Activated naive CD4-positive, alpha-beta T cell treated with anti-CD3 and anti-CD28 coated beads for 36 hours (primary cell): ENCODE measurements at places on chromosomes 13 and 19.

- no peak for DNase-seq
Measured at GRCh38 chr13:80118506-80118905, 222.4 kb downstream of the SPRY2 start.

DNA sequence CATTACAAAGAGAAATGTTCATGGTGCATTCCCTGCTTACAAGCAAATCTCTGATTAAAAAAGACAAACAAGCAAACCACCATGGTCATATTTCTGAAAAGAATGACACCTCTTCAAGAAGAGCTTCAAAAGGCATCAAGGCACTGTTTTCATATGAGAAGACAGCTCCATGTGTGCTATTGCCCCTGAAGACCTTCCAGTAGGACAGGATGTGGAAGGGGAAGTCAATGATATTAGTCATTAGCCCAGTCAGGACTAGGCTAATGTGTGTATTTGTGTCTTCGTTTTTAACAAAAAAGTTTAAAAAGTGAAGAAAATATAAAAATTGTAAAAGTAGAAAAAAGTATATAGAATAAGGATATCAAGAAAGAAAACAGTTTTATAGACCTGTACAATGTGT is 534.7 kb upstream of the ARGLU1 start:
- DNase-seq = no peak

GRCh38 chr19:831407-832369 is 4.1 kb downstream of the AZU1 start:
- no peak for DNase-seq

DNA sequence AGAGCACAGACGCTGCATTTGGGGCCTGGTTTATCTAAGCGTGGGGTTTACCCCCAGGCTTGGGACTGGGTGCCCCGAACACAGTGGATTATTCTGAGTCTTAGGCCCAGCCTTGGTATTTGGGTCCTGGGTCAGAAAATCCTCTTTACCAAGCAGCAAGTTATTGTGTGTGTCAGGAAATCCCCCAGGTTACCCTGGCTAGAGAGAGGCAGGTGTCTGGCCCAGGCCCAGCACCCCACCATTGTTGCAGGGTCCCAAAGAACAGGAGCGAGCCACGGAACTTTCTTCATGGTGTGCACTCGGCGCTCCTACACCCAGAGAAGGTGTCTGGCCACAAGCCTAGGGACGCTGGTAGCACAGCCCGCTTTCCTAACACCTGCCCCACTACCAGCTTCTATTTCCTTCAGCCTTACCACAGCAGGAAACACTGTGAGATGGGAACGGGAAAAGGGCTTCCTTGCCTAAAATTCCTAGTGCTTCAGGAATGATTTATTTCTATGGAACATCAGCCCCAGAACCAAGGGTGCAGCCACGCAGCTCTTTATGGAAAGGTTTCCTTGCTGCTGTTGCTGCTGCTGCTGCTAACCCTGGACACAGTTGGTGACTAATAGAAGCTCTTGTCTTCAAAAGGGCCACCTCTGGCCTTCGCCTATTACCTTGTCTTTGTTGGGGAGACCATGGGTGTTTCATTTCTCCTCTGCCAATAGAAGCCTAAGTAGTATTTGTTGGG is 7.4 kb upstream of the CDX2 start:
- no peak for DNase-seq

DNA sequence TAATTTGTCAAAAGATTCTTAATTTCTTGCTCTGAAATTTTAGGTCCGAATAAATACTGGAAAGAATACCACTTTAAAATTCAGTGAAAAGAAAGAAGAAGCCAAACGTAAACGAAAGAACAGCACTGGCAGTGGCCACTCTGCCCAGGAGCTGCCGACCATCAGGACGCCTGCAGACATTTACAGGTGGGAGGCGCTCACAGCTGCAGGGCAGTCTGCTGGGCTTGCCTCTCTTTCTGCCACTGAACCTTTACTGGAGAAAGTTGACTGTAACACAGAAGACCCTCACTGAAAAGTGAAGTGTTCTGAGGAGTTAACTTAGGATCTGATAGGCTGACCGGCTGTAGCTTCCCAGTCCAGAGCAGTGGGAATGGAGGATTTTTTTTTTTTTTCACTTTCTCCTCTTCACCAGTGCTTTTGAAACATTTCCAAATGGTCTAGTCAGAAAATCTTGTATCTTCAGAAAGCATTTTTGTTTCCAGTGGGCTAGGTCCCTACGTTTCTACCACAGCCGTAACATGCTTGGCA is 69.1 kb downstream of the URI1 start:
- DNase-seq = no peak

DNA sequence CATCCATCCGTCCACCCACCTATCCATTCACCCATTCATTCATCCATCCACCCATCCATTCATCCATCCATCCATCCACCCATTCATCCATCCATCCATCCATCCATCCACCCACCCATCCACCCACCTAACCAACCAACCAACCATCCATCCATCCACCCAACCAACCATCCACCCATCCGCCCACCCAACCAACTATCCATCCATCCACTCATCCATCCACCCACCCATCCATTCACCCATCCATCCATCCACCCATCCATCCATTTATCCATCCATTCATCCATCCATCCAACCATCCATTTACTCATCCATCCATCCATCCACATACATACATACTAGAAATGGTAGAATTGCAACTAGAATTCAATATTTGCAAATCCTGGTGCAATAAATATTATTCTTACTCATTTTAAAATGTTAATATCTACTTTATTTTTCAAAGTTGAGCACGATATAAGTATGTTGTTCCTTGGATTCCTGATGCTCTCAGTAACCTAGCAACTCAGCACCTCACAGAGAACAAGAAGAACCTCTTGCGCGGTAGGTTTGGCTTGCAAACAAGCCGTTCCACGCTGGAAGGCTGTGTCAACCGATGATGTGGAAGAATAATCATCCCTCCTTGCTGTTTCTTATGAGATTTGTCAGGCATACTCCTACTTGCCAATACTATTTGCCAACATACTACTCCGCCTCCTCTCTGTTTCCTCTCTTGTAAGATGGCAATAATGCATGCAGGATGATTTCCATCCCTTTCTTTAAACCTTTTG is 111.7 kb downstream of the GNG7 start:
- DNase-seq = no peak

- no peak for DNase-seq
Measured at GRCh38 chr13:95822303-95822702, 145.4 kb downstream of the DNAJC3 start.

GRCh38 chr13:30906411-30907051 is 460 bp downstream of the MEDAG start:
- DNase-seq = no peak

GRCh38 chr13:68128297-68128915 is 898.3 kb upstream of the PCDH9 start:
- no peak for DNase-seq
